Upper lobe of left lung (tissue), 6 donors: ENCODE measurements at places on chromosomes 11 and 22. TPM values are rescaled to one million over a fixed set of nuclear protein-coding genes. Genes with fewer than 3 reads are reported as not detected.

DNA sequence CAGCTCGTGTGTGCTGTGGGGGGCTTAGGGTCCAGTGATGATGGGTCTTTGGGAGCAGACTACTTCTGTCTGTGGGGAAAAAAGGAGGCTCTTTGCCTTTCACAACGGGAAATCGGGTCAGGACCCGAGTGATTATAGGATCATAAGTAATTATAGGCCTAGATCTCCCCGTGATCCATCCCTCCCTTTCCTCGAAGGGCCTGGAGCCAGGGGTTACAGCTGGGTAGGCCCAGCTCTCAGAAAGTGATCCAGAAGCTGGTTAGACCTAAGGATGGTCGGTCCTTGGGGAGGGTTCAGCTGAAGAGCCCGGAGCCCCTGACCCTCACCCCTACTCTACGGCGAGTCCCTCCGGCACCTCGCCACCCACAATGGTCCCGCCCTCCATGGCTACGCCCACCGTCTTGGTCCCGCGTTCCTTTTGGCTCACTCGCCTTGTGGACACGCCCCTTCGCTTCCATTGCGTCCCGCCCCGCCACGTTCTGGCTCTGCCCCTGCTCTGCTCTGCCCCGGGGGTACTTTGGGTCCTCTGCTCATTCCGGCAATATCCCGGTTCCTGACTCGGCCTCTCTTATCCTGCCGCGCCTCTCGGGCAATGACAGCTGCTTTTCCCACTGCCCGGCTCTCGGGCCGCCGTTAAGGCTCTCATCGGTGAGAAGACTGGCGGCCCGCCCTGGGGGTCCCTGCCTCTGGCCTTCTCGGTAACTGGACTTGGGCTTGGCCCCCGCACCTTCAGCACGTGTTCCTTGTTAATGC is 5.0 kb downstream of the IGSF22 start:
- no peaks in the 10 kb centered on the region for H3K36me3 ChIP-seq
- peaks cover 10% of the 10 kb centered on the region for H3K4me1 ChIP-seq
- peak overlapping the region; percentile 61 for H3K4me3 ChIP-seq
- no peaks in the 10 kb centered on the region for H3K27me3 ChIP-seq
- H3K27ac ChIP-seq = peak overlapping the region; percentile 34
- DNase-seq = peak; percentile 84

GRCh38 chr11:102760344-102761035 is 19.9 kb downstream of the MMP10 start:
- no peak overlapping the region for H3K27ac ChIP-seq
- no peak overlapping the region for H3K4me3 ChIP-seq
- no peaks in the 10 kb centered on the region for H3K4me1 ChIP-seq
- no peak for DNase-seq
- H3K27me3 ChIP-seq = no peaks in the 10 kb centered on the region

- H3K36me3 ChIP-seq = no peaks in the 10 kb centered on the region
- DNase-seq = no peak
- H3K27me3 ChIP-seq = no peaks in the 10 kb centered on the region
- H3K4me3 ChIP-seq = peak overlapping the region; percentile 92
- peak overlapping the region; percentile 90 for H3K27ac ChIP-seq
Measured at GRCh38 chr11:44065161-44065661, 859 bp upstream of the ACCS start.

DNA sequence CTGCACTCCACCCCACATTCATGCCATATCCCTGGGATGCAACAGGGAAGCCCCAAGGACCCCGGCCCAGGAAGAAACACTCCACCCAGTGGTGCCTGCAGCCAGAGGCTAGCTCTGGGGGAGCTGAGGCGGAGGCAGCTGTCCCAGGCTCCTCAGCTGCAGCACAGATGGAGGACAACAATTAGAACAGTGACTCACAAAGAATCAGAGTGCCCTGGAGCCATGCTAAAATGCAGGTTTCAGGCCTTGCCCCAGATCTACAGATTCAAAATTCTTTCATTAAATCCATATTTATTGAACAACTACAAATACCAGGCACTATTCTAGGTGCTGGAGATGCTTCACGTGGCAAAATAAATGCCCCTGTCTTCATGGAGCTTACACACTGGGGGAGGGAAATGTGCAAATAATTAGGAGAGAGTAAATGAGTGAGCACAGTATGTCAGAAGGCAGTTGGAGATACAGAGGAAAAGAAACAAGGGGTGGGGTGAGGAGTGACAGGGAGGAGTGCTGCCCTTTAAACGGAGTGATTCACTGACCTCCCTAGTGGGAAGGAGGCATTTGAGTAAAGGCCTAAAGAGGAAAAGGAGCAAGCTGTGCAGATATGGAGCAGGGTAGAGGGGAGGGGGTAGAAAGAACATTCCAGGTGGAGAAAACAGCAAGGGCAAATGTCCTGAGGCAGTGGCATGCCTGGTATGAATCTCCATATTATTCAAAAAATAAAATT is 73.3 kb upstream of the CSNK2A3 start:
- H3K27me3 ChIP-seq = no peaks in the 10 kb centered on the region
- DNase-seq = no peak
- H3K36me3 ChIP-seq = no peaks in the 10 kb centered on the region
- peaks cover 12% of the 10 kb centered on the region for H3K4me1 ChIP-seq

- H3K27ac ChIP-seq = no peak overlapping the region
- H3K4me3 ChIP-seq = no peak overlapping the region
- no peaks in the 10 kb centered on the region for H3K27me3 ChIP-seq
Measured at GRCh38 chr11:78832226-78832947, 257.7 kb upstream of the NARS2 start.

RFPL1 gene
- not detected for total RNA-seq
